ENCODE measurements at places on chromosomes 6 and 20.

DNA sequence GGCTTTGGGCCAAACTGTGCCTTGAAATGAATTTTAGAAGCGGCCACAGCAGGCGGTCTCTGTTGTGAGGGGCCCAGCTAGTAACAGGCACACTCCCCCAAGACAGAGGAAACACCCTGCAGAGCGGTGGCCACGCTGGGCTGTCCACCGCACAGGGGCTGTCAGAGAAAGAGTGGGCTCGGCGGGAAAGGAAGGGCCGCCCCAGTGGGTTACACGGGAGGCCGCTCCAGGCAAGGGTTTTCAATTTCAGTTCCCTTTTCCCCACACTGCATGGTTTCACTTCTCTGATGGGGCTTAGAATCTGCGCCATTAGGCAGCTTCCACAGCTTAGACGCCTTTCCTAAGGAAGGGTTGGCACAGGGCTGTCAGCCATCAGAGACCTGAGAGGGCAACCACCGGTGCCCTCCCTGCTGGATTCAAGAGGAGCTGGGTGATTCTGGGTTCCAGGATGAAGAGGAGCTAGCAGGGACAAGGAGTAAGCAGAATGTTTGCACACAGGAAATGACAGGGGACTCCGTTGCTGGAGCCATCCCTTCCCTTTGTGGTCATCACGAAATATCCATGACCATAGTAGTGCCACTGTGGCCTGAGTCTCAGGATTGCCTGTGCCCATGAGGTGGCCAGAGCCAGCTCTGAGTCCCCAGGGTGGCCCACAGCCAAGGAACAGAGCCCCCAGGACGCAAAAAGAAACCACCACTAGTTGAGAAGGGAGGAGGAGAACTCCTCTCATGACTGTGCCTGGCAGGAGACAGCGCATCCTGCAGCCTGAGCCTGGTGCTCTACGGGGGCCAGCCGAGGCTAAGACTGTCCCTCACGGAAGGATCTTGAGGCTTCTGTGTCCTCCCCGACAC is 282.7 kb downstream of the NRN1 start:
- DNase-seq = no peak

DNA sequence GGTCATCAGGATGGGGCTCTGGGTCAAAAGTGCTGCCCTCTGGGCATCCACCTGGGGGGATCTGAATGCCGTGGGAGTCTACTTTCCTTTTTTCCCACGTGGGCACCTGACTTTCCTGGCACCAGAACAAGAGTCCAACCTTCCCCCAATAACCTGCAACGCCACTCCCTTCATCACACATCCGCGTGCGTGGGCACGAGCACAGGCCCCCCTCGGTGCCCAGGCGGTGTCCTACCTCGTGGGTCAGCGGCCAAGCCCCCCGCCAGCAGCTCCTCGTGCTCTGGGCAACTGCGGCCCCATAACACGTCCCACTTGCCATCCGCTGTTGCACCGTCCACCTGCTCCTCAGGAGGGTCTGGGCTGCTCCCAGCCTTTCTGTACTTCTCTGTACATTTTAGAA is 87.0 kb downstream of the YTHDF1 start:
- DNase-seq = no peak

- no peak for DNase-seq
Observed at GRCh38 chr20:7806831-7807230, 133.4 kb downstream of the HAO1 start.

- no peak for DNase-seq
Observed at GRCh38 chr6:93183531-93183972, 235.8 kb downstream of the EPHA7 start.

DNA sequence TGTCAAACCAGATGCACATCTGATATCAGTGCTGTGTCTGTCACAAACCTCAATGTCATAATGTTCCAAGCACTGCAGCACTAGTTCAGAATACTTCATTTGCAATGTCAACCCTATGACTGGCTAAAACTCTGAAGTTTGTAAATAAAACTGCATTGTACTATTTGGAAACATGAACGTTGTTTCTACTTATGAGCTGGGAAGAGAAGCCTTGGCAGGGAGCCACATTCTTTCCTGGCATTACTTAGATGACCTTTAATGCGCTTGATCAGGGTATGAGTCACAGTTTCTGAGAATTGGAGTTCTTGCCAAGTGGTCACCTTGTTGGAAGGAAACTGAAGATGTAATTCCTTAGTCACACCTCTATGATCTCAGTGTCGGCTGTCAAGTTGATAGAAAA is 664.8 kb upstream of the MMS22L start:
- no peak for DNase-seq

GRCh38 chr20:52438326-52438963 is 246.9 kb upstream of the ZFP64 start:
- DNase-seq = no peak

DNA sequence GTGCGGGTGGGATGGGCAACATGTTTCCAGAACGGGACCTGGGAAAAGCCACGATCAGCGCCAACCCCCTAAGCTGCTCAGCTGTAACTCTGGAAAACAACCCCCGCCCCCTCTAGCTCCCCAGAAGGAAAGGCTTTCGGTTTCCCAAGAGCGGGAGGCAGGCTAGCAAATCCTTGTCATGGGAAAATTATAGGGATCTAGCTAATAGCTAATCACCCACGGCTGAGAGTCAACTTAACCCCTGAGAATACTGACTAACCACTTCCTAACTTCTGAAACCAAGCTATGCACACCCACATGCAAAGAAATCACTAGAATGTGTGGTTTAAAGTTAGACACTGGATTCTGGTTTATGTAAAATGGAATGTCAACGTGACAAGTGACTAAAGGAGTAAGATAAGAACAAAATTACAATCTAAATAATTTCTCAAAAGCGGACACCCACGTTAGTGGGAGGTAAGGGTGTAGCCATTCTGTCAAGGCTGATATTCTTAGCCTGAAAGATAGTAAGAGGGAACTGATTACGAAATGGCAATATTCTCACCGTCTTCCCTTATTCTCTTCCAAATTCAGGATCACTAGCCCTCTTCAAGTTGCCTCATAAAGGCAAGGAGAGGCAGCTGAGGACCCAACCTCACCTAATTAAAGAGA is 20.1 kb downstream of the JAG1 start:
- no peak for DNase-seq

GRCh38 chr6:58198301-58198700 is 880.9 kb downstream of the PRIM2 start:
- DNase-seq = no peak

DNA sequence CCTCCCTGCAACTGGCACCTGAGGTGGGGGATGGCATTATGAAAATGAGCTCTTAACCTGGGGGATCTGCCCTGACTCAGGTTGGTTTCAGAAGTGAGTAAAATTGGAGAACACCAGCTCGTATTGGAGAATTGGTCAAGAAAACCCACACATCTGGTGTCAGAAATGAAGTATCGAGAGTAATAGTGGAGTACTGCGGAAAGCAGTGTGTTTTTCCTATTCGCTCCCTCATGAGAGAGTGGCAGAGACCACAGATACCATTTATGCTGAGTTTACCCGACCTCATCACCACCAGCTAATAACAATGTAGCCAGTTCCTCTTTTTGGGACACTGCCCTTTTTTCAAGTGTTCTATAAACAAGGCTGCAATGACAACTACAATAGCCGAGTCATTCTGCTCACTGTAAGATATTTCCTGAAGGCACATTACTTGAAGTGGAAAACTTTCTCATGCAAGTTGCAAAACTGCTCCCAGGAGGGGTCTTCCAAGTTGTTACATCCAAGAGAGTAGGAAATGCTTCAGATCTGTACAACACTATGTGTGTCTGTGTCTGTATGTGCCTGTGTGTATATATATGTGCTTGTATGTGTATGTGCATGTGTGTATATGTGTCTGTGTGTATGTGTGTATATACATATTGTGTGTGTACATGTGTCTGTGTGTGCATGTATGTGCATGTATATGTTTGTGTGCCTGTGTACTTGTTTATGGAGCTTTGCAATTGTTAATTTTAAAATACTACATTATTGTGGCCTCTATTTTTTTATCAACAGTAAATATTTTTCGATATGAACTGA is 106.0 kb upstream of the CST7 start:
- DNase-seq = no peak

DNA sequence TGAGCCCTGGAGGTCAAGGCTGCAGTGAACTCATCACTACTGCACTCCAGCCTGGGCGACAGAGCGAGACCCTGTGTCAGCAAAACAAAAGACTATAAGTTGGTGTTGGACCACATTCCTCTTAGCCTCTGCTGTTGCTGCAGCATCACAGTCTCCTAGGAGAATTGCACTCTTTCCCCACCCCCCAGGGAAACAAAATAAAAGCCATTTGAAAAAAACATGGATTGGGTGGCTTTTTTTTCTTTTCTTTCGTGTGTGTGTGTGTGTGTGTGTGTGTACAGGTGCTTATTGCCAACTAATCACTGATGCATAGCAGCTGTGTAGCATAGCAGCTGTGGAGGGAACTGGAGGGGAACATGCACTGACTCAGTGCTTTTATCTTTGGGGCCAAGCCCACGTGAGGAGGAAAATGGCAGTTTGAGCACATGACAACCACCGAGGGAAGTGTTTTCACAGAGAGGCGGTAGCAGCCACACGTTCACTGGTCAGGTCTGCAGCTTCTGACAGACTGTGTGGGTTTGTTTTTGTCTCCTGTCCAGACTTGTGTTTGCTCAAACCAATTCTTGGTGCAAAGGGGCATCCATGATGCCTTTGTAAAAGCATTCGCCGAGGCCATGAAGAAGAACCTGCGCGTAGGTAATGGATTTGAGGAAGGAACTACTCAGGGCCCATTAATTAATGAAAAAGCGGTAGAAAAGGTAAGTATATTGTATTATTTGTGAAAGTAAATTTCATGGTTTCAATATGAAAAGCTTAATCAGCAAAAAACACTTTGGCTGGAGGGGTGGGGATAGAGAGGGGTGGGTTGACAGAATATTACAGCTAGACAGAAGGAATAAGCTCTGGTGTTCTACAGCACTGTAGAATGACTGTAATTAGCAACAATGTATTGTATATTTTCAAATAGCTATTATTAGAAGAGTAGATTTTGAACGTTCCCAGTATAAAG is 27.7 kb downstream of the ALDH5A1 start:
- peak; percentile 34 for DNase-seq

DNA sequence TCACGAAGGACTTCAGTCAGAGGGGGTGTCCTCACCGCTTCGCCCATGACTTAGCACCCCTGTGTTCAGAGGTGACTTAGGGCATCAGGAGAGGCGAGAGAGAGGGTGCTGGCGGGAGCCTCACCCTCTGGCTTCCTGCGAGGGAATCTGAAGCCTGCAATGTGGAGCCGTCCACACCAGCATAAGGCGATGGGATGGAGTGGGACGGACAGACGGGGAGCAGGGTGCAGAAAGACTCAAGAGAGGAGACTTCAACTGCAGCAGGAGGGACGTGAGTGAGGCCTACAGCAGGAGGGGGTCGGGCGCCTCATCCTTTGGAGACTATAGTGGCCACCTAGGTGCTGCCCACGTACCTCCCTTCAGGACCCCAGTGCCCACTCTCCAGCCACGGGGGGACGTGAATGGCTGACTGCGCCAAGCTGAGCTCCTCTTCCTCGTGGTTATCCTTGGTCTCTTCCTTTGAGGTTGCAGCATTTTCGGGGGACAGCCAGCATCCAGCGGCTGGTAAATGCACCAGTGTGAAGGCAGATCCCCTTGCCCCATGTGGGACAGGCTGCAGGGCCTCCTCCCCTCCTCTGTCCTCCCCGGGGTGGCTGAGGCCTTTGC is 26.9 kb upstream of the MLN start:
- DNase-seq = no peak

- no peak for DNase-seq
Observed at GRCh38 chr6:10393544-10394225, 21.2 kb downstream of the TFAP2A start.

DNA sequence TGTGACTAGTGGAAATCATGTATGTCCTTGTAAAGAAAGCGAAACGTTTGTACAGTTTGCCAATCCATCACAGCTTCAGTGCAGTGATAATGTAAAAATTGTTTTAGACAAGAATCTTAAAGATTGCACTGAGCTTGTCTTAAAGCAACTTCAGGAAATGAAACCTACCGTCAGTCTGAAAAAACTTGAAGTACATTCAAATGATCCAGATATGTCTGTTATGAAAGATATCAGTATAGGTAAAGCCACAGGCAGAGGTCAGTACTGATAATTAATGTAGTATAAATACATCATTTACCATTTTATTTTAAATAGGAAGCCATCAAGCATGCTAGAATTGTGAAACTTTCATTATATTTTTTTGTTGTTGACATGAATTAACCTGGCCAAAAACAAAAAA is 60.9 kb upstream of the SMIM8 start:
- DNase-seq = no peak

GRCh38 chr20:53495398-53496092 is 98.1 kb downstream of the ZNF217 start:
- DNase-seq = no peak

DNA sequence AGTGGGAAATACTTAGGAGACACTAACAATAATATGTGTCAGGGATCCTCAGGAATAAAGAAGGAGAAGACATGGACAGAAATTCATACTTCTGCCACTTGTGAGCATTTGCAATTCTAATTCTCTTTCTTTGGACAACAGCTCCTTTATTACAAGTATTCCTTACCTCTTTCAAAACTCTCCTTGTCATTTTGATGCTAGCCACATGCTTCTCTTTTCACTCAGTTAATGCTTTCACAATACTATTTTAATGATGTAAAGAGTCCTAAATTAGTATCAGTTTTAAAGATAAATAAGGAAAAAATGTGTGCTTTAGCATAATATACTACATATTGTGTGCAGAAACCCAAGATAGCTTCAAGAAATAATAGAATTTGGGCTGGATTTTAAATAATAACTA is 62.5 kb downstream of the AHI1 start:
- DNase-seq = no peak

- DNase-seq = no peak
Observed at GRCh38 chr6:156045401-156046267, 590.0 kb upstream of the NOX3 start.

DNA sequence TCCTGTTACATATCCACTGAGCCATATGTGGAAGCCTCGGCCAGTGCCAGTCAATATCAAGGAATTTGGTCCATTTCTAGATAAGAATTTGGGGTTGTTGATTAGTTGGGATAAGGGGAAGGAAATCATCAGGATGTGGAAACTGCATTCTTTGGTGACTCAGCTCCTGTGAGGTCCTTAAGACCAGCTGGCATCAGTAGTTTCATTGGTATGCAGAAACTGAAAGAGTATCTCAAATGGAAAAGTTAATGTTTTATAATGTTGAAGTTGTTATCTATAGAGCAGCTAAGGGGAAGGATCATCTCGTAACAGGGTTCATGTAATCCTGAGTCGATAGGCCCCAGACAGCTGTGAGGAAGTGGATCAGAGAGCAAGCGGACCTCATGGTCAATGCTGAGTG is 87.9 kb upstream of the PRND start:
- DNase-seq = no peak

- no peak for DNase-seq
Observed at GRCh38 chr20:14879020-14879697, 541.7 kb upstream of the FLRT3 start.

- DNase-seq = peak; percentile 5
Observed at GRCh38 chr6:107102414-107102805, 12.9 kb downstream of the BEND3 start.

- no peak for DNase-seq
Observed at GRCh38 chr6:158793432-158793831, 25.7 kb downstream of the EZR start.

GRCh38 chr6:20868397-20869096 is 334.3 kb downstream of the CDKAL1 start:
- DNase-seq = peak; percentile 93

- peak; percentile 20 for DNase-seq
Observed at GRCh38 chr6:96899019-96899418, 1.3 kb upstream of the NDUFAF4 start.
